Airway epithelial cell (primary cell): ENCODE measurements at places on chromosomes 2 and 18. TPM values are rescaled to one million over a fixed set of nuclear protein-coding genes. Genes with fewer than 3 reads are reported as not detected.

The RBFA gene
- total RNA-seq: 39.9 and 45.7 TPM in 2 replicates

The LYG2 gene
- total RNA-seq: not detected in 2 replicates

The DIPK1C gene
- not detected in 2 replicates for total RNA-seq

The GCA gene
- total RNA-seq: 7.1 TPM in 2 replicates

The HOXD9 gene
- not detected in 2 replicates for total RNA-seq

The TXNDC2 gene
- total RNA-seq: 0.07 TPM in 1 of 2 replicates, not detected in the other

The APCDD1 gene
- total RNA-seq: 0.28 and 0.35 TPM in 2 replicates

The LHCGR gene
- not detected in 2 replicates for total RNA-seq

The DYNAP gene
- total RNA-seq: 0.14 TPM in 1 of 2 replicates, not detected in the other

The ATOH8 gene
- total RNA-seq: 0.05 and 0.07 TPM in 2 replicates

The SPAST gene
- total RNA-seq: 12.6 and 15.9 TPM in 2 replicates

The GPBAR1 gene
- 0.56 TPM in 1 of 2 replicates, not detected in the other for total RNA-seq

The LAMA1 gene
- total RNA-seq: 14.5 and 22.1 TPM in 2 replicates

The ALMS1 gene
- 6.7 and 7.7 TPM in 2 replicates for total RNA-seq

The TRIM43 gene
- not detected in 2 replicates for total RNA-seq

The TMEM178A gene
- 0.21 and 0.56 TPM in 2 replicates for total RNA-seq

The IL1R1 gene
- 2.3 and 5.1 TPM in 2 replicates for total RNA-seq
